Fibroblast of lung (primary cell): ENCODE measurements at places on chromosomes 16 and 17. TPM values are rescaled to one million over a fixed set of nuclear protein-coding genes. Genes with fewer than 3 reads are reported as not detected.
A peak's percentile ranks its signal among the peaks of the same experiment; 100 is the strongest.

MYL4 gene
- polyA plus RNA-seq, result 0.16 and 1.3 TPM in 2 replicates

FZD2 gene
- 14.0 and 23.2 TPM in 2 replicates for polyA plus RNA-seq

DNA sequence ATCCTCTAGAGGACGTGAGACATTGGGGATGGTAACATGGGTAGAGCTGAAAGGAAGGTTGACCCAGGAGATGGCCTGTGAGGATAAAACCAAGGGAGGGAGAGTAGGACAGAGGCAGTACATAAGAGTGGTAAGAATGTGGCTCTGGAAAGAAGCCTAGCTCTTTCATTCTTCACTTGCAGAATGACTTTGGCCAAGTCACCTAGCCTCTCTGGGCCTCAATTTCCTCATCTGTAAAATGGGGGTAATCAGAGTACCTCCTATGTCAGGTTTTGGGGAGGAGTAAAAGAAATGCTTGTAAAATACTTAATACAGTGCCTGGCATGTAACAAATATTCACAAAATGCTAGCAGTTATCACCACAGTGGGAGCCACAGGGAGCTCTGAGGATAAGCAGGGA, 6.9 kb downstream of the KDM6B start:
- H3K27ac ChIP-seq, result peak overlapping the region; percentile 100
- peaks cover 32% of the 10 kb centered on the region for H3K4me1 ChIP-seq
- no peaks in the 10 kb centered on the region for H3K27me3 ChIP-seq
- H3K36me3 ChIP-seq, result peaks cover 13% of the 10 kb centered on the region
- no peak for DNase-seq

GRCh38 chr17:73013301-73013700, 79.2 kb downstream of the SLC39A11 start:
- H3K27ac ChIP-seq, result no peak overlapping the region
- DNase-seq, result no peak
- H3K4me3 ChIP-seq, result no peak overlapping the region
- H3K4me1 ChIP-seq, result peaks cover 2% of the 10 kb centered on the region

DNA sequence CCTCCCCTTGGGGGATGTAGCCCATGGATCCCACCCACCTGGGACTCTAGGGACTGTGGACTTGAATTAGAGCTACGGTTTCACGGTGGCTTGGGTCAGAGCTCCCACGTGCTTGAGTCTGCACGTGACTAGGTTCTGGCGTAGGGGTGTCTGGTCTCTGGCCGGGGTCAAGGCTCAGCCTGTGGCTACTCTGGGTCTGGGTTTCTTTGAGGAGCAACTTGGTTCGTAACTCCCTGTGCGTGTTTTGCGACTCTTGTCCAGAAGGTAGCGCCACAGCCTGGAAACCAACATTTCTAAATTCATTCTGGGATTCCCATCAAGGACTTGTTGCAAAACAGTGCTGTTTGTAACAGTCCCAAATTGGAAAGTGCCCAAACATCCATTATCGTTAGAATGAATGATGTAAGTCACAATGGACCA, 470 bp upstream of the GGT6 start:
- no peaks in the 10 kb centered on the region for H3K36me3 ChIP-seq
- no peak overlapping the region for H3K4me3 ChIP-seq
- H3K27ac ChIP-seq, result no peak overlapping the region
- no peaks in the 10 kb centered on the region for H3K4me1 ChIP-seq
- DNase-seq, result peak; percentile 51

DNA sequence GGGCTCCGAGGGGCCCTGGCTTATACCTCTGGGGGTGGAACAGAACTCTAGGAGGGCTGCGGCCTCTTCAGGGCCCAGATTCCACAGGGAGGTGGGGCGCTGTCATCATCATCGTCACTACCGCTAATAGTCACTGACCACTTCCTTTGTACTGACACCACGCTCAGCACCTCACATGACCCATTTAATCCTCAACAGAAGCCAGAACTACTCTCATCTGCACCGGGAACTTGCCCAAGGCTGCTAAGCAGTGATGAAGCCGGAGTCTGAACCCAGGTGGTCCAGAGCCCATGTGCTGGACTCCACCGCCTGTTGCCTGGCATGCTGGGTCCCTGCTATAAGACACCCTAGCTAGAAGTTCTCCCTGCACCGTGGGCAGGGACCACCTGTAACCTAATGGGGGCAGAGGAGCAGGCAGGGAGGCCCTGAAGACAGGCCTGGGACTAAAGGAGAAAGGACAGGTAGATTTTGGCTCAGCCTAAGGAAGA, 12.0 kb downstream of the UNC13D start:
- no peaks in the 10 kb centered on the region for H3K27me3 ChIP-seq
- DNase-seq, result peak; percentile 89
- no peak overlapping the region for H3K4me3 ChIP-seq
- no peaks in the 10 kb centered on the region for H3K4me1 ChIP-seq
- no peak overlapping the region for H3K27ac ChIP-seq

- H3K4me3 ChIP-seq, result no peak overlapping the region
- H3K27me3 ChIP-seq, result no peaks in the 10 kb centered on the region
- H3K36me3 ChIP-seq, result no peaks in the 10 kb centered on the region
- no peak overlapping the region for H3K27ac ChIP-seq
- no peaks in the 10 kb centered on the region for H3K4me1 ChIP-seq
These were observed 14.9 kb downstream of the MYO1D start for GRCh38 chr17:32861981-32862380.
